ENCODE measurements at places on chromosomes 5 and 9.

DNA sequence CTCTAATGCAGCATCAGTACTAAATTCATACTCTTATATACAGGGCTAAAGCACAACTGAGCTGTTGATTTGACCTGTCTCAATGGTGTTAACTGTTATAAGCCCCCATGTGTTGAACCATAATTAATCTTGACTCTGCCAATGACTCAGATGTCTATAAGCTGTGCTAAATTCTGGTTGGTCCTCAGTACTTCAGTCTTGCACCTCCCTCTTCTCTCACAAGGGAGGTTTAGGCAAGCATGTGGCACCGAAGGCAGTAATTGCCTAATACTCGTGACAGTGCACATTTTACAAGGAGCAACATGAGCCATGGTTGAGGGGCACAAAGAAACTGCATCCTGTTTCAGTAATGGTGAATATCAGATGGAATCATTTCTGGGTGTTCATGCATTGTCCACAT is 255.9 kb downstream of the TRPM3 start:
- no peaks in the 10 kb centered on the region for H3K36me3 ChIP-seq
- H3K4me3 ChIP-seq = no peak overlapping the region
- H3K27me3 ChIP-seq = no peaks in the 10 kb centered on the region
- no peak for DNase-seq

GRCh38 chr9:12318732-12319685 is 374.2 kb upstream of the TYRP1 start:
- no peaks in the 10 kb centered on the region for H3K4me1 ChIP-seq
- no peak overlapping the region for H3K27ac ChIP-seq
- H3K27me3 ChIP-seq = no peaks in the 10 kb centered on the region
- no peak overlapping the region for H3K4me3 ChIP-seq

- H3K4me1 ChIP-seq = no peaks in the 10 kb centered on the region
- no peak overlapping the region for H3K4me3 ChIP-seq
- H3K27ac ChIP-seq = no peak overlapping the region
- H3K36me3 ChIP-seq = no peaks in the 10 kb centered on the region
Measured at GRCh38 chr5:141366016-141366896, 2.3 kb downstream of the PCDHGA5 start.

DNA sequence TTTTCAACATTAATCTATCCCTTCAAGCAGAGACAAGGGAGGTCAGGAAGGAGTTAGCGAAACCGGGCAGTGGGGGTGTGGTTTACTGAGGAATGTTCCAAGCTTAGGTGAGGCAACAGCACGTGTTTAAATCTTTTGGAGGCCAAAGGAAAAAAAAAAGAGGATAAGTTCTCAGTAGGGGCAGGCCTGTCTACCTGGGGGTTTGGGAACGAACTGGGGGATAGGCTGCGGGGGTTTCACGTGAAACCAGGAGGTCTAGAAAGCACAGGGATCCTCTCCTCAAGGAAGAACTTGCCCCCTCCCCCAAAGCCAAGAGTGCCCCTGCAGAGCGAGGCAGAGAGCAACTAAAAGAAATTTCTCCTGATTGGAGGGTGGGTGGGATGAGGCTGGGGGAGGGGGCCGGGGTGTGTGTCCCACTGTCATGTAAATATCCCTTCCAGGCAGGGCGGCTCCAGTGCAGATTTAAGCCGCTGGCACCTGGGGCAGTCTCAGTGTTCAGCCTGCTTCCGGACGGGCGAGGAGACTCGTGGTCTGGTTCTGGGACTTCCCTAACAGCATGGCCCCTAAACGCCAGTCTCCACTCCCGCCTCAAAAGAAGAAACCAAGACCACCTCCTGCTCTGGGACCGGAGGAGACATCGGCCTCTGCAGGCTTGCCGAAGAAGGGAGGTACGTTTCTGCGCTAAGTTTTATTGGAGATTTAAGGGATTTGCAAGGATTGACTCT is 5.5 kb upstream of the SET start:
- peaks cover 47% of the 10 kb centered on the region for H3K4me1 ChIP-seq
- no peaks in the 10 kb centered on the region for H3K27me3 ChIP-seq
- no peak for DNase-seq
- H3K36me3 ChIP-seq = no peaks in the 10 kb centered on the region

DNA sequence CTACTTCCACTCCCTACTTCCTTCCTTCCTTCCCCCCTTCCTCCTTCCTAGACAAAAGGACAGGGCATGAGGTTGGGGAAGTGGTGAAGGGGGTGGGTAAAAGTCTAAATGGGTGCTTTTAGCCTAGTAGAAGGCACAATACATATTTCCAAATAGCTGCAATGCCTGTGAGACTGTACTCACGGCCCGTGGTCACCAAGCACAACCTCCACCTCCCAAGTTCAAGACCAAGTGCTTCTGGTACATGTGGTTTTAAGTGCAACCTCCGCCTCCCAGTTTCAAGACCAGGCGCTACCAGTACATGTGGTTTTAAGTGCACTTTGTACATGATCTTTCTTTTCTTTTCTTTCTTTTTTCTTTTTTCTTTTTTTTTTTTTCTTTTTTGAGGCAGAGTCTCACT is 14.5 kb upstream of the NTNG2 start:
- no peaks in the 10 kb centered on the region for H3K4me1 ChIP-seq
- H3K27me3 ChIP-seq = peaks cover 47% of the 10 kb centered on the region
- H3K27ac ChIP-seq = no peak overlapping the region
- DNase-seq = no peak

DNA sequence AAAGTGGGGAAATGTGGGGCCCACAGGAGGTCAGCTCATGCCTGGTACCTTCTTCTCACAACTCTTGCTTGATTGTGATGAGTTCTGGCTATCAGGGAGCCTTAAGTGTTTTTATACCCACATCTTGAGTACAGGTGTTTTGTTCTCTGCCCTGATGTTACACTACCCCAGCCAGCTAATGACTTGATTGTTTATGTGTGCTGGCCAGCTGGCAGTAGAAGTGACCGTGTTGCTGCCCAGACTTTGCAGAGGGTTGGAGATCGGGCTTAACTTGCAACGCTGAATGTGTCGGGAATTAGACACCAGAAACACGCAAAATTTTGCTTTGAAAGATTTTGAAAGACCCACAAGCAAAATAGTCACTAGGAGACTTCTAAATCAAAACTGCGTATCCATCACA is 16.9 kb upstream of the ZDHHC11B start:
- no peaks in the 10 kb centered on the region for H3K36me3 ChIP-seq
- DNase-seq = no peak
- H3K4me1 ChIP-seq = no peaks in the 10 kb centered on the region
- no peaks in the 10 kb centered on the region for H3K27me3 ChIP-seq

- no peaks in the 10 kb centered on the region for H3K36me3 ChIP-seq
- no peaks in the 10 kb centered on the region for H3K4me1 ChIP-seq
- H3K4me3 ChIP-seq = no peak overlapping the region
Measured at GRCh38 chr5:36932699-36933098, 56.1 kb downstream of the NIPBL start.

DNA sequence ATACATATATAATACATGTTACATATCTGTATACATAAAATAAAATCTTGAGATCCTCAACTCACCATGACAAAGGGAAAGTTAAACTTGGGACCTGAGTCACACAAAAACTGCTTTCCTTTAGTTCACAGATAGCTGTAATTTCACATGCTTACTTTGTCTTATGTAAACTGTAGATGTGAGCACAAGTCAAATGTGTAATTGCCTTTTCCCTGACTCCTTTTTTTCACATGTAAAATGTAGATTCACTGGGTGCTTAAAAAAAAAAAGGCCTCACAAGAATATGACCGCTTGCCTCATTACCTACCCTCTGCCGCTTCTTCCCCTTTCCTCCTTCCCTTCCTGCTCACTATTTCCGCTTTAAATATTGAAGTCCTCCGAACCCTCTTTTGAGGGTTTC is 21.9 kb upstream of the FAM169A start:
- DNase-seq = no peak
- no peaks in the 10 kb centered on the region for H3K27me3 ChIP-seq
- no peak overlapping the region for H3K4me3 ChIP-seq
- no peaks in the 10 kb centered on the region for H3K36me3 ChIP-seq
- H3K4me1 ChIP-seq = no peaks in the 10 kb centered on the region

DNA sequence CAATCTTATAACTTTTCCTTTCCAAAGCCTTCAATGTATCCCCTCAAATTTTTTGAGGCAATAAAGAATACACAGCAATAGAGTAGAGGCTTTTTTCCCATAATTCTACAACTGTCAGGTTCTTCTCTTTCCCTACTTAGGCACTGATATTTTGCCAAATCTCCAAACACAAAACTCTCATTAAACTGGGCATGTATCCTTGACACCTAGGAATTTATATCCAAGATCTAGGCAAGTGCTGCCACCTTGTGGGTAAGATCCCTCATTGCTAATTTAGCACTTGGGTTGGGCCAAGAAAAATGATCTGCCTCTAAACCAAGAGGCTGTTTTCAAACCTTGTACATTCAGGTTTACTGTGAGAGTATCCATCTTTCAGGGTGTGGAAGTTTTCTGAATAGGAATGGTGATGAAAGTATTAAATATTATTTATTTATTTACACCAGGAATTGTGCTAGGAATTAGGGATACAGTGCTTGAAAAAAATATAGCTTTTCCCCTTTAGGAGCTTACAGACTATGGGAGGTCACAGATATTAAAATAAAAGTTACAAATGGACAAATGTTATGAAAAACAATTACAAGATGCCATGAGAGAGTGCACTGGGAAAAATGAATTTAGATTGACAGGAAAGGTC is 17.6 kb downstream of the TSTD2 start:
- DNase-seq = no peak
- H3K4me1 ChIP-seq = no peaks in the 10 kb centered on the region
- H3K4me3 ChIP-seq = no peak overlapping the region
- no peak overlapping the region for H3K27ac ChIP-seq
- H3K27me3 ChIP-seq = no peaks in the 10 kb centered on the region

GRCh38 chr5:137498736-137499505 is at the start of gene SPOCK1:
Gene SPOCK1 (minus strand): TSS chr5:137499326.
- no peaks in the 10 kb centered on the region for H3K4me1 ChIP-seq
- peak; percentile 18 for DNase-seq
- peaks cover 31% of the 10 kb centered on the region for H3K27me3 ChIP-seq
- peak within 1 kb of the TSS; percentile 20 for H3K4me3 ChIP-seq

- no peaks in the 10 kb centered on the region for H3K4me1 ChIP-seq
- no peaks in the 10 kb centered on the region for H3K27me3 ChIP-seq
- H3K36me3 ChIP-seq = no peaks in the 10 kb centered on the region
- no peak for DNase-seq
- no peak overlapping the region for H3K27ac ChIP-seq
- no peak overlapping the region for H3K4me3 ChIP-seq
Measured at GRCh38 chr5:156934450-156935211, 28.4 kb downstream of the TIMD4 start.

DNA sequence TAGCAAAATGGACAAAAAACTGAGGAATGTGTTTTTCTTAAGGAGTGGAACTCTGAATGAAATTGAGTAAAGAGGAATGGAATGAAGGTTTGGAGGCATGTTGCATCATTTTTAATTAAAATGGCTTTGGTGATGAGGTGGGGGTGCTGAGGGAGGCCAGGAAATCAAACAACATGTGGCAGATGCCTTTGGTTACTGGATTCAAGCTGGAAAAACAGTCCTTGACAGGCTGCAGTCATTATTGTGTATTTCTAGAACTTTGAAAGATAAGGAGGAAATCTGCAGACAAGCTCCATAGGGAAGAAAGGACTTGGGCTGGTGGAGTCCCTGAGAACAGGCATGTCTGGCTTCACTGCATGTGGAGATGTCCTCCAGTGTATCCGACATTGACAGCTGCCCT is 203.5 kb upstream of the HAPLN1 start:
- no peaks in the 10 kb centered on the region for H3K4me1 ChIP-seq
- DNase-seq = no peak
- no peaks in the 10 kb centered on the region for H3K36me3 ChIP-seq
- H3K4me3 ChIP-seq = no peak overlapping the region
- H3K27ac ChIP-seq = no peak overlapping the region
- H3K27me3 ChIP-seq = no peaks in the 10 kb centered on the region

GRCh38 chr5:7347377-7347776 is 48.6 kb upstream of the ADCY2 start:
- H3K4me1 ChIP-seq = no peaks in the 10 kb centered on the region
- H3K36me3 ChIP-seq = no peaks in the 10 kb centered on the region
- H3K4me3 ChIP-seq = no peak overlapping the region

GRCh38 chr9:93186215-93186945 is 2.4 kb downstream of the WNK2 start:
- no peaks in the 10 kb centered on the region for H3K36me3 ChIP-seq
- H3K27ac ChIP-seq = no peak overlapping the region
- H3K27me3 ChIP-seq = peaks cover 41% of the 10 kb centered on the region
- peaks cover 7% of the 10 kb centered on the region for H3K4me1 ChIP-seq
- DNase-seq = no peak
- no peak overlapping the region for H3K4me3 ChIP-seq

DNA sequence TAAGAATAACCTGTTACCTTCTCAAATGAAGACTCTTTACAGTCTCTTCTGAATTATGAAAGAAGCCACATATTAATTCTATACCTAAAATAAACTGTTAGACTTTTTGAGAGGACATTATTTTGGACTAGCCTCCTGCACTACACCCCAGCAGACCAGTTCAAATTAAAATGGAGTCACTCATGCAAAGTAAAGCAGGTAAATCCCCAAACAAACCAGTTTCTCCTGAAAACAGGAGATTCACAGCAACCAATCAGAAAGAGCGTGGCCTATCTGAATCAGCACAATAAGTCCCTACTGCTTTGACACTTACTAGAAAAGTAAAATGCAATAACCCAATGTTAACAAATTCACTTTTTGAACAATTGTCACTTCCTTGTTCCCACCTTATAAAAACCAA is 58.8 kb downstream of the PTBP3 start:
- no peaks in the 10 kb centered on the region for H3K27me3 ChIP-seq
- no peaks in the 10 kb centered on the region for H3K4me1 ChIP-seq
- no peak overlapping the region for H3K4me3 ChIP-seq
- no peak overlapping the region for H3K27ac ChIP-seq
- no peaks in the 10 kb centered on the region for H3K36me3 ChIP-seq

DNA sequence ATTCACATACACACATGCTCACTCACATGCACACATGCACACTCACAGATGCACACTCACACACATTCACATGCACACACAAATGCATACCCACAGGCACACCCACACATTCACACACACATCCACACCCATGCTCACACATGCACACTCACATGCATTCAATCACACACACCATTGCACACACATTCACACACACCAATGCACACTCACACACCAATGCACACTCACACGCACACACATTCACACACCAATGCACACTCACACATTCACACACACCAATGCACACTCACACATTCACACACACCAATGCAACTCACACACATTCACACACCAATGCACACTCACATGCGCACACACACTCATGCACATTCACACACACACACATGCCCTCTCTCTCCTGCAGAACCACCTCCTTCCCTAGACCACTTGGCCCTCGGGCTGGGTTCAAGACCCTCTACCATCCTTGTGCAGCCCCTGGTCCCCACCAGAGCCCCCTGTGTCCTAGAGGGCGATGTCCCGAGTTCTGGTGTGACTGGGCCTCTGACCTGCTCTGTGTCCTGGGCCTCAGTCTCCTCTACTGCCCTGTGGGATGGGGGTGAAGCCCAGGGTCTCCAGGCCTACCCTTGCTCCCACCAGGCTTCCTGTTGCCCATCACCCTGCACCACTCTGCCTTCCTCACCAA is 139.0 kb downstream of the OLFM1 start:
- no peak for DNase-seq
- H3K4me1 ChIP-seq = peaks cover 10% of the 10 kb centered on the region
- no peaks in the 10 kb centered on the region for H3K27me3 ChIP-seq
- no peaks in the 10 kb centered on the region for H3K36me3 ChIP-seq

- H3K27ac ChIP-seq = no peak overlapping the region
- no peak overlapping the region for H3K4me3 ChIP-seq
- no peaks in the 10 kb centered on the region for H3K27me3 ChIP-seq
- no peak for DNase-seq
Measured at GRCh38 chr9:38523121-38523520, 97.3 kb downstream of the ANKRD18A start.

Measured in thymus (tissue), 14 donors.